ENCODE measurements at places on chromosomes 6 and 20.

GRCh38 chr20:35329435-35330139 lies 37.4 kb upstream of the FAM83C start:
- DNase-seq: peak; percentile 33

GRCh38 chr20:19934792-19935491 lies 82.2 kb upstream of the NAA20 start:
- no peak for DNase-seq

- DNase-seq: no peak
These were observed 148.7 kb upstream of the CARMIL1 start for GRCh38 chr6:25130518-25130917.

DNA sequence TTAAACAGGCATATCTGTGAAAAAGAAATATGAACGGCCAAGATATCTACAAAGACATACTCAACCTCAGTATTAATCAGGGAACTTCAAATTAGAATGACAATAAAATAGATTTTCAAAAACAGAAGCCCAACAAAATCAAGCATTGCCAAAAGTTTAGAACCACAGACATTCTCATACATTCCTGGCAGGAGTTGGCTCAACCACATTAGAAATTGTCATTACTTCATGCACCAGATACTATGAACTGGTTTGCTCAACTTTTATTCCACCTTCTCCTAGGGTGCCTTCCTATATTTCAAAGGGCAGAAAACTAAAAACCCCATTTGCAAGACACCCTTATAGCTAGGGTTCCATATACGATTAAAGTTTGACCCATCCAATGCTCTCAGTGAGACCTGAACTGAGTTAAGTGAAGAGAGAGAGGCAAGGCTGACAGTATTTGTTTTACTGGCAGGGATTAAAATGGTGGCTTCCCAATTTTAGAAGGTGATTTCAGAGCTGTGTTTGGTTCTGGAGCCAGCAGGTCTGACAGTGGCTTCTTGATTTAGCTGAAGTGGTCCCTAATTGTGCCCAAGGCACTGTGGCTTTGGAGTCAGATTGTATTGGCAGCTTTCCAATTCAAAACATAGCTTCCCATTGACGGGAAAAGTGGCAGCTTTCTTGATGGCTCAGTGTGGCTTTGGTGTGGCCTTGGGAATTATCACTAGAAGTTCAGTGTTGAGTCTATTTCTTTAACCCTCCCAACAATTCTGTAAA lies 77.1 kb upstream of the CDYL start:
- DNase-seq: no peak

GRCh38 chr6:69279805-69280204 lies 517.0 kb downstream of the LMBRD1 start:
- no peak for DNase-seq

- no peak for DNase-seq
These were observed 165.9 kb downstream of the NRN1 start for GRCh38 chr6:5840734-5841390.

- no peak for DNase-seq
These were observed 61.9 kb downstream of the SASH1 start for GRCh38 chr6:148404456-148405054.

GRCh38 chr6:65984089-65984488 lies 277.1 kb upstream of the EYS start:
- DNase-seq: no peak

GRCh38 chr6:44022671-44023352 lies 104.4 kb downstream of the MRPL14 start:
- DNase-seq: no peak

DNA sequence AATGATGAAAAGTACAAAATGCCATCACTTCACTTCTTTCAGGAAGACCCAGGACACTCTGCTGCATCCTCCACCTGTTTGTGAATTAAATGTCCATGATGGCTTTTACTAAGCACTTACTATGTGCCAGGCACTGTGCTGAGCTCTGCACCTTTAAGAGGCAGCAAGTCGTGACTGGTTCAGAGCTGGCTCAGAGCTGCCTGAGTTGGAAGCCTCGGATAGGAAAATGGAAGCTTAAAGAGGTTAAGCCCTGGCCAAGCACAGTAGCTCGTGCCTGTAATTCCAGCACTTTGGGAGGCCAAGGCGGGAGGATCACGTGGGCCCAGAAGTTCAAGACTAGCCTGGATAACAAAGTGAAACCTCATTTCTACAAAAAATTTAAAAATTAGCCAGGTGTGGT lies 95.6 kb downstream of the SNX5 start:
- no peak for DNase-seq

DNA sequence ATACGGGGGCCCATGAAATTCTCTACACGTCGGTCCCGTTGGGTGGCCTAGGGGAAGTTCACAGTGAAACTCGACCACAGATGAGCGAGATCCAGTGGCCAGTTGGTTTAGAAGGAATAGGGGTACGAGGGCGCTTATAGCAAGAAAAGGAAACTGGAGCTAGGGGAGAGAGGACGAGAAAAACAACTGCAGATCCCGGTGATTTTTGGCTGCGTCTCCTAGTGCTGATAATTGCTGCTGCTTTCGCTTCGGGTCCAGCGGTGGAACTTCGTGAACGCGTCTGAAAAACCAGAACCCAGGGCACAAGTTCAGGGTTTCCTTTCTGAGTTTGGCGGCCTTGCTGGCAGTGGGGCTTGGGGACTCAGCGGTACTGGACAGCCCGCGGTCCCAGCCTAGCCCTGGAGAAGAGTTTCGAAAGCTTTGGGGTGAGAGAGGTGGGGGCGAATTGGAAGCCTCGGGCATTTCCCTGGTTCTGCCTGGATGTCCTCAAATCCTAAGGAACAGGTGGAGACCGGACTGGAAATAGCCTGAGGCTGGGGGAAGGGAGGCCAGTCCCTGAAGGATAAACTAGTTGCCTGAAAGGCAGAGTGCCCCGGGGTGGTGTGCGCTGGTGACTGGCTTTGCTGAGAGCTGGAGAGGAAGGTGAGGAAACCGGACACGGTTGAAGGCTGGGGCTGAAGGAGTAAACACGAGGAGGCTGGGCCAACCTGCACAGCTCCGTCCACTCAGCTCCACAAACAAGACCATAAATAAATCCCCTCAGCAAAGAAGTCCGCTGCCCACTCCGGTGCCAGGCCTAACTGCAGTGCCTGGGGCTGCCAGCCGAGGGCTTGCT lies 793 bp downstream of the GMPR start:
- DNase-seq: peak; percentile 10

DNA sequence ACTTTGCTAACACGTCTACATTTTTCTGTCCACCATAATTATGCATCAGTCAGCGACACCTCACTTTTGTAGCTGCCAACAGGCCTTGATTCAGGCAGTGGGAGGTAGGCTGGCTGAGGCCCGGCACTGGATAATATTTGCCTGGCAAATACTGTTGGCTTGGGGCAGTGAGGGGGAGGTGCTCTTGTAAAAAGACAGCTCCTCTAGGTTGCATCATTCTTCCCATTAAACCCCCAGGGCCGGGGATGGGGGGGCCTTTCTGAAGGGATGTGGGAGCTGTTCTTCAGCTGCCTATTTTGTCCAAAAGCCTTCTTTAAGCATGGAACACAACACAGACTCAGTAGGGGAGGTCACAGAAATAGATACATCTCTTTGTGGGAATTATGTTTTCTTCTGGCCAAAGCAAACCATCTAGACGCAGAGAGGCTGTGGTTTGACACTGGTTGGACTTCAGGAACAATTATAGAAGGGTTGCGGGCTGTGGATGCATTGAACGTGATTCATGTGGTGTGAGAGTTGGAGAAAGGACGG lies 338.3 kb upstream of the NT5E start:
- no peak for DNase-seq

GRCh38 chr20:16387666-16388065 lies 185.6 kb downstream of the KIF16B start:
- no peak for DNase-seq

DNA sequence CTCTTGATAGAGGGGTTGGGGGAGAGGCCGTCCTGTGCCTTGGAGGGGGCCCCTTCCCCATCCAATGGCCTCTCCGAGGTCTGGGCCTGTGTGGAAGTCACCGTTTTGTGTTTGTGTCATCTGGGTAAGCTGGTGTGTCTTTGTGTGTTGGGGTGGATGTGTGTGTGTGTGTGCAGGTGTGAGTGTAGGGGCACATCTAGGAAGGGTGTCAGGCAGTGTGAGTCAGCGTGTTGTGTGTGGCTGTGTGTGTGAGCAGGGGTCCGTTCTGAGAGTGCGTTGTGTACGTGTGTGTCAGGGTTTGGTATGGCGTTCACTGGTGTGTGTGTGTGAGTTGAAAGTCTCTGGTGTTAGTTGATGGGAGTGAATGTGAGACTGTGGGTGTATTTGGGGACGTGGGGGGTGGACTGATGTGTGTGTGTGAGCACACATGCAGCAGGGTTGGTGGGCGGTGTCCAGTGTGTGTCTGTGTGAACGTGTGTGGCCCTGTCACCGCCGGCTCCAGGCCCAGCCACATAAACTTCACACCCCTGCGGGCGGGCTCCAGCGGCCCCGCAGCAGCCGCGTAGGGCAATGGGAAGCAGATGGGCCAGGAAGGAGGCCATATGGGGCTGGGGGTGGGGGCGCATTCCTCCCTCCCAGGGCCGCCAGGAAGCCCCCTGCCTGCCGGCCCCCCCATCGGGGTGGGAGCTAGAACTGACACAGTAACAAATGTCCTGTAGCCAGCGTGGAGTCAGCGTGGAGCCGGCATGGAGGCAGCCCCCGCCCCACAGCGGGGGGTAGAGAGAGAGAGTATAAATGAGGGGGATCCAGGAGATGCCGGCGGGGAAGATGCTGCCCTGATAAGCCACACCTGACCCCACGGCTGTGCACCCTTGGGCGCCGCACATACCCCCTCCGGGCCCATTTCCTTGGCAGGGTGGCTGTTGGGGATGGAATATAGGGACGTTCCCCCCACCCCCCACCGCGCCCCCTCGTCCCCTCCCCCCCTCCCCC lies 32.1 kb downstream of the SNAI1 start:
- DNase-seq: no peak

DNA sequence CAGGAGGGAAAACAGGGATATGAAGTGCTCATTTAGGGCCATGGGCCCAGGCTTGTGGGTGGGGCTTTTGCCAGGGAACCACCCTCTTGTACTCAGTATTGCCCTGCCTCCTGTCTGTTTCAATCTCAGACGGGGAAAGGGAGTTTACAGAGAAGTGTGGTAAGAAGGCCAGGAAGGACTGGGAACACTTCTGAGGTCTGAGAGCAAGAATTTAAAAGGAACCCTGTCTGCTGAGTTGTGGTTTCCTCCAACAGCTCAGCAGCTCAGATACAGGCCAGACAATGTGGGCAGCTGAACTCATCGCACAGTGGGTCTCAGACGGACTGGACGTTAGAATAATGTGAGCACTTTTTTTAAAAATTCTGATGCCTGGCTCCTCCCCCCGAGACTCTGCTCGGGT lies 354.1 kb upstream of the ARID1B start:
- DNase-seq: no peak

DNA sequence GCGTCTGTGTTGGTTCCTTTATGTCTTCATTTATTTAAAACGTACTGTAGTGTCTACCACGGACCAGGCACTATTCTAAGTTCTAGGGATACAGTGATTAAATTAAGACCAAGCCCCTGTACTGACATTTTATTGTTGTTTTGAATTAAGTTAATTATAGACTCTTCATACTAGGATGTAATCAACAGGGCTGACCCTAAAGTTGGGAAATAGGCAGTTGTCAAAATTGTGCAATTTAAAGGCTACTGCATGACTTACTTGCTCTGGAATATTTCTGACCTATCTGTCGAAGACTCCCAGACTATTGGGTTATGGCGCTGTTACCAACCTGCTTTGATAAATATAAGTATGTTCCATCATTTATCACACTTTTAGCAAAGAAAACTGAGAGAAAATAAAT lies 6.7 kb downstream of the MYO6 start:
- DNase-seq: no peak

GRCh38 chr6:1971612-1972011 lies 273.8 kb downstream of the GMDS start:
- DNase-seq: no peak

DNA sequence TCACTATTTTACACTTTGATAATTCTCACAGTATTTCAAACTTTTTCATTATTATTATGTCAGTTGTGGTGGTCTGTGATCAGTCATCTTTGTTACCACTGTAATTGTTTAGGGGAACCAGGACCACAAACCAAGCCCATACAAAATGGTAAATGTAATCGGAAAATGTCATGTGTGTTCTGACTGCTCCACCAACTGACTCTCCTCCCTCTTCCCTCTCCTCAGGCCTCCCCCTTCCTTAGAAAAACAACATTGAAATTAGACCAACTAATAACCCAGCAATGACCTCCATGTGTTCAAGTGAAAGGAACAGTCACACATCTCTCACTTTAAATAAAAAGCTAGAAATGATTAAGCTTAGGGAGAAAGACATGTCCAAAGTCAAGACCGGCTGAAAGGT lies 63.8 kb downstream of the GMDS start:
- DNase-seq: no peak

GRCh38 chr6:146315381-146316174 lies 228.1 kb upstream of the RAB32 start:
- DNase-seq: no peak

DNA sequence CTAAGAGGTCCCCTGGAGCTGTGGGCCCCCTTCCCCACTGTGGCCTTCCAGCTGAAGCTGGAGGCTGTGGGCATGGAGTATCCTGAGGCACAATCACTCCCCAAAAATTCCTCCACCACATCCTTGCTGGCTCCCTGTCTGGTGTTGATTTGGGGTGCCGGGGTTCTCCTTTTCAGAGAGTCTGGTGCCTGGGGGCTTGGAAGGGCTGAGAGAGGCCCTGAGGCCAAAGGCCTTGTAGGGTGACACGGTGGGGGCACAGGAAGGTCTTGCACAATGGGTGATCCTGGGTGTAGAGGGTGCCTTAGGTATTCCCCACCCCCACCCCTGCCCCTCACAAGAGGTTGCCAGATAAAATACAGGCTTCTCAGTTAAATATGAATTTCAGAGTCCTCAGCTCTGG lies 33.2 kb upstream of the VEGFA start:
- no peak for DNase-seq

DNA sequence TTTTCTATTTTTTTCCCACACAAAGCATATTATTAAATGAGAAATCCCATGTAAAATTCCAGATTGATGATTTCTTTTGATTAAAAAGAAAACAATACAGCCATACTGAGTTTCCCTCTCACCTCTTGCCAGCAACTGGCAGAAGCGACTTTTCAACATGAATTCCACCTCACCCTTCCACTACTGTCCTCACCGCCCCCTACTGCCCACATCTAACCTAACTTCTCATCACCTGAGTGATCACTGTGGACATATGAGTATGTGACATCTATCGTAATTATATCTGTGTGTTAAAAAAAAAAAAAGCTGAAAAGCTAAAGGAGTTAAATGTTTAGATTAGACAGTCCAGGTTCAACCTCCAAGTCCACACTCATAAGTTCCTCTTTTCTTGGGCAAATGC lies 528.6 kb downstream of the PRKN start:
- DNase-seq: no peak
